ENCODE measurements at places on chromosomes 5 and 9.

GRCh38 chr9:31135567-31135966 is 1248.9 kb upstream of the ACO1 start:
- no peak for DNase-seq

GRCh38 chr5:88829054-88829453 is 53.9 kb downstream of the MEF2C start:
- DNase-seq = no peak

DNA sequence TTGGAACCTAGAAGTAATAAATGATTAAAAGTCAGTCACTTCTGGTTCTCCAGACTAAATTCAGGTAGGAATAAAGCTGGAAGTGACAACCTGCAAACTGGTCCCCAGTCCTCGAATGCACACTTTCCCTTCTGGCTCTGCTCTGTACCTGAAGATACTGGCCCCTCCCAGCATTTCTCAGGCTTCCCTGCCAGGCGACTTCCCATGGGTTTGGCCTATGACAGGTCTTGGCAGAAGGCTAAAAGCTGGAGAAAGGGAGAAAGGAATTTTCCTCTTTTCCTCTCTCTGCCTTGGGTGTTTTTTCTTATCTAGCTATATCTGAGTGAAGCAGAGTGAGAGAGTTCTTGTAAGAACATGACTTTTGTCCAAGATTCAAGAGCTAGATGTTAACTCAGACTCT is 1005.7 kb downstream of the DTWD2 start:
- no peak for DNase-seq

GRCh38 chr9:68538200-68538599 is 2.5 kb downstream of the TMEM252 start:
- no peak for DNase-seq

GRCh38 chr5:173340451-173340850 is 12.2 kb upstream of the STC2 start:
- DNase-seq = no peak

DNA sequence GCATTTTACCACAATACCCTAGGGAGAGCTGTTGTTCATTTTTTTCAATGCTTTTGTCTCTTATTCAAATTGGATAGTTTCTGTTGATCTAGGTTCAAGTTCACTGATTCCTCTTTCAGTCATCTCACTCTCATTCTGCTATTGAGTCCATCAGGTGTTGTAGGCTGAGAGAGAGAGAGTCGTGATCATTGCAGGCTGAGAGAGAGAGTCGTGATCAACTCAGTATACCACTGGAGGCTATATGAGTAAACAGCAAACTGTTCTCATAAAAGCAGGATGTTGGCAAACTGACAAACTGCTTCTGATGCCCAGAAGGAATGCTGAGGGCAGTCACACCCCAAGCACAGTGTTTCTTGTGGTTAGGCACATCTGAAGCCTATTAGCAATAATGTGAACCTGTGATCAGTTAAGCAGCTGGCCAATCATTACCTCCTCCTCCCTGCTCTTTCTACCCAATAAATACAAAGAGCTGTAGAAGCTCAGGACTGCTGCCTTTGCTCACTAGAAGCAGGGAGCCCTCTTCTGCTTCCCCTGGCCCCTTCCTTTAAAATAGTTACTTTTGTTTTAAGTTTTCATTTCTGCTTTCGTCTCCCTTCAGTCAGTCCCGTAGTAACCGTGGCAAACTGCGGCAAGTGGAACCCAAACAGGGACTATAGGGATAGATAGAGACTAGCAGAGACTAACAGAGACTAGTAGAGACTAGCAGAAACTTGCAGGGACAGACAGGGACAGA is 476.1 kb upstream of the ACO1 start:
- DNase-seq = no peak

GRCh38 chr5:95734906-95735305 is 3.8 kb downstream of the RHOBTB3 start:
- no peak for DNase-seq

GRCh38 chr9:120900824-120901223 is 23.8 kb upstream of the PHF19 start:
- no peak for DNase-seq

DNA sequence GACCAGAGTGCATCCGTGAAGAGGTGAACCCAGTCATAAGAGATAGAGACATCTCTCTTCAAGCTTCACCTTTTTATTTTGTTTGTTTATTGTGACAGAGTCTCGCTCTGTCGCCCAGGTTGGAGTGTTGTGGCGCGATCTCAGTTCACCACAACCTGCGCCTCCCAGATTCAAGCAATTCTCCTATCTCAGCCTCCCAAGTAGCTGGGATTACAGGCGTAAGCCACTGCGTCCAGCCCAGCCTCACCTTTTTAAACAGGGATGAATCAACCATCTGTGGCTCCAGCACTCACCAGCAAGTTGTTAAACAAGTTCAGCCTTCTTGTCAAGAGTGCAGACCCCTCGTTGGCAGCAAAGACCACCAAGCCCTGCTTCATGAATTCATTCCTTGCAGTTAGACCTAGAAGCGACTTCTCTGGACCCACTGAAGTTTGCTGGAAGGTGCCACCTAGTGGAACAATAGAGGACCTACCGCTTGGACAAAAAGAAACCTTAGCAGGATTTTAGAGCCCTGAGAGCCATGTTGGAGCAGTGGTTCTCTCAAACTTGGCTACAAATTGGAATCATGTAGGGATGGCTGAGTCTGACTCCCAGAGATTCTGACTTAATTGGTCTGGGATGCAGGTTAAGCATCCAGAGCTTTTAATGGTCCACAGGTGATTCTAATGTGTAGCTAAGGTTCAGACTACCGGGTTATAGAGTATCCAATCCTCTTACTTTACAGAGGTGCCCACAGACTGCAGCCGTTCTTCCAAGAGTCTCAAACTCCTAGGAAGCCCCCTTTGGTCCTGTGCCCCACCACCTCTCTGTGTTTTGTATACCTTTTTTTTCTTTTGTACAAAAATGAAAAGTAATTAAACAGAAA is 10.5 kb upstream of the GALNT10 start:
- DNase-seq = no peak

DNA sequence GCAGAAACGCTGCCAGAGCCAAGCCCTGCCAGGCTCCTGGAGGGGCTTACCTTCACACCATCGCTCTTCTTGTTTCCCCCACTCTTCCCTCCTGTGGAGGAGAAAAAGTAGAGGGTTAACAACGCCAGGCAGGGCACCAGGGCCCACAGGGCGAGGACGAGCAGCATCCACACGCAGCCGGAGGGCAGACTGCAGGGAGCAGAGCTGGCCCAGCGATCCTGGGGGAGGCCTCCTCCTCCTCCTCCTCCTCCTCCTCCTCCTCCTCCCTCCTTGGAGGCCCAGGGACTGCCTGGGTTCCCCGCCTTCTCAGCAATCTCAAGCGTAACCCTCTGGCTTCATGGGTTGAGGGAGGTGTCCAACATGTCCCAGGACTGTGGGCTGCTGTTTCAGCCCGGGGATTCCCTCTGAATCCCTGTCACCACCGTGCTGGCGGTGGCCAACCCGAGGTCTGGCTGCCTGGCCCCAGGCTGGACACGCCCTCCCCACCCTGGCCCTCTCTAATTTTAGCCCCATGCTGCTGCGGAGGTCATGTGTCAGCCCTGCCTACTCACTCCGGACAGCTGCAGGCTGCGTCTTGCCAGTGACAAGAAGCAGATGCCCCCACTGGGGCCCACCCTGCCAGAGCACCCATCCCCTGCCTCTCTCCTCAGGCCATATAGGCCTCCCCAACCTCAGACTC is 44.3 kb downstream of the CAMK2A start:
- DNase-seq = no peak

- no peak for DNase-seq
These were observed 63.9 kb downstream of the MEGF9 start for GRCh38 chr9:120650352-120650751.

GRCh38 chr9:134437403-134438194 is 111.3 kb downstream of the RXRA start:
- no peak for DNase-seq

DNA sequence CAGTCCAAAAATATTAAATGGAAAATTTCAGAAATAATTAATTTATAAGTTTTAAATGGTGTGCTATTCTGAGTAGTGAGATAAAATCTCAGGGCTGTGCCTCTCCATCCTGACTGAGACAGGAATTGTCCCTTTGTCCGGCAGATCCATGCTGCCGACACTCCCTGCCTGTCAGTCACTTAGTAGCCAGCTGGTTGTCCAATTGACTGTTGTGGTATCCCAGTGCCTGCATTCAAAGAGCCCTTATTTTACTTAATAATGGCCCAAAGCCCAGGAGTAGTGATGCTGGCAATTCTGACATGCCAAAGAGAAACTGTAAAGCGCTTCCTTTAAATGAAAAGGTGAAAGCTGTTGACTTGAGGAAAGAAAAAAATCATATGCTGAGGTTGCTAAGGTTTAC is 157.5 kb downstream of the ENC1 start:
- DNase-seq = no peak

GRCh38 chr5:75057561-75057960 is 5.2 kb upstream of the GCNT4 start:
- DNase-seq = no peak

- DNase-seq = no peak
These were observed 13.2 kb downstream of the CMYA5 start for GRCh38 chr5:79702606-79703380.

DNA sequence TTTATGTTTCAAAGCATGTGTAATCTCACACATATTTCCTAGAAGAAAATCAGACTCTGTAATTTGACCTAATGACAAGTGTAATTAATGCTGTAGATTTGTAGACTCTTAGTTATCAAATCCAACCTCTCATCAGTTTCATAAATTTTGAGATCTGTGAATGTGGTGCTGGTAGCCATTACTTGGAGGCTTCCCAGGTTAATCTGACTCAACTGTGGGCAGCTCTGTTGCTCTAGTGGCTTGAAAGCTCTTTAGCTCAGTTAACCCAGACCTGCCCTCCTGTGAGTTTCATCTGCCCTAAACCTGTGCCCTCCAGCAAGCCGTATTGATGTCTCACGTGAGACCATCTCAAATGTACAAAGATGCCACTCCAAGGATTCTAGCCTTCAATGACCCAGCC is 323.4 kb downstream of the FBXL7 start:
- DNase-seq = no peak

DNA sequence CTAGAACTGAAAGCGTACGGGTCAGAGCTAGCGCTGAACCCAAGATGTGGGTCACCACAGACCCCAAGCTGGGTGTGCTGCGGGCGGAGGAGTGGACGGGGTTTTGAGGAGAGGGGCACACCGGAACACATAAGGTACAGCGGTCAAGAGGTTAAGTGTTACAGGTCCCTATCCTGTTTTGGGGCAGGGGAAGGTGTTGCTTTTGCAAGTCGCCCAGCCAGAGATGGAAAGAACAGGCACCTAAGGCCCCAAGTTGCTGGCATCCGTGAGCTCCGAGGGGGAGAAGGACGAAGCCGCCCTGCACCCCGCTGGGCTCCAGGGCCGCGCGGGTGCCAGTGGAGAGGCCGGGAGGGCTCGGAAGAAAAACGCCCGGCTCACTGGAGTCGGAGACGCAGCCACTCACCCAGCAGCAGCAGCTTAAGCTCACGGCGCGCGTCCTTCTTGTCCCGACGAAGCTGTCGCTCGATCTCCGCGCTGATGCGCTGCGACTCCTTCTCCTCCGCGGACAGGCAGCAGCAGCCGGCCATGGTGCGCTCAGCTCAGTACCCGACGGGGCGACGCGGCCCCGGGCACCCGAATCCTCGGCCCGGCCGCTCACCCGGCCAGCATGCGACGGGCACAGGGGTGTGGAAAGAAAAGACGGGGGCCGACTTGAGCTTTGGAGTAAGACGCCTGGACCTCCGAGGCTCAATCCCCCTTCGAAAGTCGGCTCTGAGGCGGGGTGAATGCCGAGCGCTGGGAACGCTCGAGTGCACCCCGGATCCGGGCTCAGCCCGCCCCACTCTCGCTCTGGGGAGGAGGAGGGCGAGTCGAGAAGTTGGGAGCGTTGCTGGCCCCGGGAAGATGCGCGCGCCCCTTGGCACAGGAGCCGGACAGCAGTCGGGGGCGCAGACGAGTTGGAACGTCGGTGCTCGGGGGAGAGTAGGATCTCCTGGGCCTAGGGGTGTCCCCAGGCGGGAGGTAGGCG is 572 bp downstream of the GNA14 start:
- DNase-seq = no peak

DNA sequence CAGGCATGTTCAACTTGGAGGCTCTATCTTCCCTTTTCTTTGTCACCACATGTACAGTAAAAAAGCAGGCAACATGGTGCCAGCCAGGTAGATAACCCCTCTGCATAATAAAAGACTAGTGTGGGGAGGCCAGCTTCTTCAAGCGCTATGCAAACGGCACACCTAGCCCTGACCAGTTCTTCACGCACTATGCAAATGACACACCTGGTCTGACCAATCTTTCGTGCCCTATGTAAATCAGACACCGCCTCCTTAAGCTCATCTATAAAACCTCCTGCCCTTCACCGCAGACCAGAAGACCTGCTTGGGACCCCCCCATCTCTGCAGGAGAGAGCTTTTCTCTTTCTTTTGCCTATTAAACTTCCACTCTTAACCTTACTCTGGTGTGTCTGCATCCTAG is 28.1 kb upstream of the UGCG start:
- no peak for DNase-seq

- no peak for DNase-seq
These were observed 135.8 kb downstream of the TLE4 start for GRCh38 chr9:79707589-79707988.

All from T follicular helper cell (primary cell).